ENCODE measurements at places on chromosomes 2 and 18.

DNA sequence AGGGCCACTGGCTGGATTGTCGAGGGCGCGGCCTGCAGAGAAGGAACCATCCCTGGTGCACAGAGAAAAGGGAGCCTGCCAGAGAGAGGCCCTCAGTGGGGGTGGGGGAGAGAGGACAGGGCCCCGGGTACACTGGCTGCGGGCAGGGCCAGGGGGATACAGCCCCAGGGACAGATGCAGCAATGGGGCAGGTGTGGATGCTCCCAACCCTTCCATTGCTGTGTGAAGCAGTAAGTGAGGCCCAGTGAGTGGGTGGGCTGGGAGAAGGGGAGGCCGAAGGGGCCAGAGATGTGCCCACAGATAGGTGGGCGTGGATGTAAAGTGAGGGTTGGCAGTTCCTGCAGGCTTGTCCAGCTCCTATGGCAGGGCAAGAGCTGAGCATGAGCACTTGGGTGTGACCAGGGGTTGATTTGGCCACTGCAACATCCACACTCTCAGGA, 7.4 kb downstream of the AGXT start:
- DNase-seq, result no peak

- DNase-seq, result no peak
These were observed 20.4 kb downstream of the COL6A3 start for GRCh38 chr2:237393523-237393922.

DNA sequence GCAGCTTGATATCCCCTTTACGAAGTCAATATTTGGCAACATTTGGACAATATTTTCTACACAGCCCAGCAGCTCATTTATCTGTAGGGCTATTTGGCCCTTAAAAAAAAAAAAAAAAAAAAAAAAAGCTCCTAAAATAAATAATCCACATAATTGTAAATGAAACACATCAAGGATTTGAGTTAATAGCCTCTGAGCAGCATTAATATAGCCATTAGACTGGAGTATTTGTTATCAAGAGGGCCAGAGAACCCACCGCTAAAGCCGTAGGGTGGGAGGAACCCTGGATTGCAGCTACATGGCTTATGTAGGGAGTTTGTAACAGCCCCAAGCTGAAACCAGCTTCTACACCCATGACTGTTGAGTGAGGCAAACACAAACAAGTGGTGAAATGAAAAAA, 84.5 kb downstream of the RNF152 start:
- DNase-seq, result no peak

GRCh38 chr2:58866527-58866926, 625.4 kb upstream of the FANCL start:
- no peak for DNase-seq

- no peak for DNase-seq
These were observed 7.8 kb upstream of the IL1R2 start for GRCh38 chr2:101983928-101984327.

- DNase-seq, result peak; percentile 97
These were observed 76.6 kb upstream of the MAP4K3 start for GRCh38 chr2:39513641-39514094.

DNA sequence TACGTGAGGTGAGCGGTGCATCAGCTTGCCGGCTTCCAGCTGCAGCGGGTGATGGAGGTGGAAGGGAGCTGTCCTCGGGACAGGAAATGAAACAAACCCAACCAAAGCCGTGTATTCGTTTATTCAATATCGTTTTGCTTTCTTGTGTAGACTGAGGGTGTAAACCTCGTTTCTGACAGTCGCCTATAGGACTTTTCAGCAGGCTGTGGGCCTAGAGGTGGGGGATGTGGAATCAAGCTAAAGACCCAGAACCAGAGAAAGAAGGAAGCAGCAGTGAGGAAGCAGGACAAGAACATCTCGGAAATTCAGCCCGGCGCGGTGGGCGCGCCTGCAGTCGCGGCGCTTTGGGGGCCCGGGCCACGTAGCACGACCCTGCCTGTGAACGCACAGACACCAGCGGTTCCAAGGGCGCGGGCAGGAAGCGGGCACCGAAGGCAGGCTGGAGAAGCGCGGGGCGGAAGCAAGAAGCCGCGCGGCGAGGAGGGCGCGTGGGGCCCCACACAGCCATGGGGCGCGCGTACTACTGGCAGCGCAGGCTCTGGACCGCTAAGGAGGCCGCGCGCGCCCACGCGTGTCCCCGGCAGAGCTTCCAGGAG, 755 bp upstream of the ATP9B start:
- no peak for DNase-seq

- DNase-seq, result no peak
These were observed 6.8 kb upstream of the CFLAR start for GRCh38 chr2:201109186-201109585.

- no peak for DNase-seq
These were observed 221.9 kb upstream of the AGAP1 start for GRCh38 chr2:235271936-235272335.

DNA sequence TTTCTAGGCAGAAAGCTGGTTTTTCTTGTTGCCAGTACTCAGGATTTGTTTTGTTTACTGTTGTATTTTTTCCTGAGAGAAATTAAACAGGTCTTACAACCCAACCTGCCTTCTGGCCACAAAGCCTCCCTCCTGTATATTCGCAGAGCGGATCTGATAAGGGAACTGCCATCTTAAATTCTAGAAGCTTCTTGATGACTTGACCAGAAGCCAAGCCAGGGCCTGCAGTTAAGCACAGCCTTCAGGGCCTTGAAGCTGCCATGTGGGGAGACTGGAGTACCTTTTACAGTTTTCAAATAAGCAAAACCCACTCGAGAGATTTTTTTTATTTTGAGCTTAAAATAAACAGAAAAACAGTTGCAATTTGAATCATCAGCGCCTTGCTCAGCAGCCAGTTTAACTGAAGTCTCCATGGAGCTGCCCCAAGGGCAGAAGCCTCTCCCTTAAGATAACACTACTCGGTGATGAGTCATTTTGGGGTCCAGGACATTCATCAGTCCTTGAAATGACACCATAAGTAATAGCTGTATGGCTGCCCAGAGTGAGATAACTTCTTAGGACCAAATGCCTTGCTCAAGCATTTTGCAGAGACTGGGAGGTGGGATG, 51.5 kb upstream of the PHLPP1 start:
- DNase-seq, result peak; percentile 66

DNA sequence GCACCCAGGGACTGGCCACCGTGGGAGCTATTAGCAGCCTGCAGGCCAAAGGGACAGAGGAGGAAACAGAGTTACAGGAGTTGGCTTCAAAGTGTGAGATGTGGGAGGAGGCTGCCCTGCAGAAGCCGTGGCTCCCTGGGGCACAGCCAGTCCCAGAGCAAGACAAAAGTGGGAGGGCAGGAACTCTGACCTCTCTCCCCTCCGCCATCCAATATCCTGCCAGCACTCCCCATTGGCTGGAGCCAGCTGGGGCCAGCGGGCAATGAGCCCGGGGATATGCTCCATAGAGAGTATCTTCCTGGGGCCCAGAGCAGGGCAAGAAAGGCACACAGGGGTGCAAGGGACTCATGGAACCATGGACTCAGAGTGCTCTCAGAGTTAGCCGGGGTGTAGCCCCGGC, 143.1 kb downstream of the INHBB start:
- no peak for DNase-seq

- no peak for DNase-seq
These were observed 257.0 kb upstream of the RAB6C start for GRCh38 chr2:129722306-129723019.

DNA sequence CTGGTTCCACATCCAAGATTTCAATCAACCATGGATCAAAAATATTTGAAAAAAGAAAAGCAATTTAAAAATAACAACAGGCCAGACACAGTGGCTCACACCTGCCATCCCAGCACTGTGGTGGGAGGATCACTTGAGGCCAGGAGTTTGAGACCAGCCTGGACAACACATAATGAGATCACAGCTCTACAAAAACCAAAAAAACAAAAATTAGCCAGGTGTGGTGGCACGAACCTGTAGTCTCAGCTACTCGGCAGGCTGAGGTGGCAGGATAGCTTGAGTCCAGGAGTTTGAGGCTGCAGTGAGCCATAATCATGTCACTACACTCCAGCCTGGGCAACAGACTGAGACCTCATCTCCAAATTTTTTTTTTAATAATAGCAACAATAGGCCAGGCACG, 13.4 kb upstream of the SPATA3 start:
- DNase-seq, result no peak

DNA sequence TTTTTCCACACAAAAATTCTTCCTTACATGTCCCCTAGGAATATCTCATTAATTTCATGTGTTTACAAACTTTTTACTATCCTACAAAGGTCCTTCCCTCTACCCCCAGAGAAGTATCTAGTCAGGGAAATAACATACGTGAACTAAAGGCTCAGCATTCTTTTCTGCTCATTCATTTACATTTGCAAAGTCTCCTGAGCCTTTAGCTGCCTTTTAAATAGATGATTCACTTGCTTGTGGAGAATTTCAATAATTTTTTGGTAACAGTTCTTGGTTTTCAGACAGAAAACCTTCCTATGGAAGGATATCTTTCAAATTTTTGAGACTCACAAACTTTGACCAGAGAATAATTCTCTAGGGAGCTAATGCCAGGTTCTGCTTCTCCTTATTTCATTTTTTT, 81.5 kb upstream of the RMDN2 start:
- no peak for DNase-seq

DNA sequence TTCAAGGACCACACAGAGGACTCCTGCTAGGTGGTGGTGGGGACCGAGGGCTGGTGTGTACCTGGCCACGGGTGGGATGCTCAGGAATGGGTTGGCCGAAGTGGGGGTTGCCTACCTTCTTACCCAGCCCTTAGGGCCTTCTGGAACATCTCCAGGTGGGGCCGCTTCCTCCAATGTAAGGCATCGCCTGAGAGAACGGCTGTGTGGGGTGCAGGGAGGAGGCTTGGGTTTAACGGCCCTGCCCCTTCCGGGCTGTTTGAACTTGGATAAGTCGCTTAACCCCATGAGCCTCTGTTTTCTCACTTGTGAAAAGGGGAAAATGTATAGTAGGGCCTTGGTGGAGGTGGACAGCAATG, 35.0 kb downstream of the EMILIN2 start:
- DNase-seq, result no peak

DNA sequence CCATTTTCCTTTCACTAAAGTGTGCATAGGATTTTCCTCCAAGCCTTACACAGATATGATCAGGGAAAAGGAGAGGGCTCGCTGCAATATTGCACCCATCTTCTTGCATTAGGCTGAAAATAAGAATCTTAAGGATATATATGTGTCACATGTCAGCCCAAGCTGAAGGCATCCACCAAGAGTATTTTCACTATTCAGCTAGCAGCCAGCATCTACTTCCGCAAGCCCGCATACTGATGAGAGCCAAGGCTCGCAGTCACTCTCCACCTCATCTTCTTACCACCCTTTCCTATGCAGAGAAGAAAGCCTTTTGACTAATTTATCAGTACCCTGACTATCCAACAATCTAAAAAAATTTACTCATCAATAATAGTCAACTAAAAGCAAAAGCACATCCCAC, 6.1 kb downstream of the TMEM163 start:
- DNase-seq, result no peak

DNA sequence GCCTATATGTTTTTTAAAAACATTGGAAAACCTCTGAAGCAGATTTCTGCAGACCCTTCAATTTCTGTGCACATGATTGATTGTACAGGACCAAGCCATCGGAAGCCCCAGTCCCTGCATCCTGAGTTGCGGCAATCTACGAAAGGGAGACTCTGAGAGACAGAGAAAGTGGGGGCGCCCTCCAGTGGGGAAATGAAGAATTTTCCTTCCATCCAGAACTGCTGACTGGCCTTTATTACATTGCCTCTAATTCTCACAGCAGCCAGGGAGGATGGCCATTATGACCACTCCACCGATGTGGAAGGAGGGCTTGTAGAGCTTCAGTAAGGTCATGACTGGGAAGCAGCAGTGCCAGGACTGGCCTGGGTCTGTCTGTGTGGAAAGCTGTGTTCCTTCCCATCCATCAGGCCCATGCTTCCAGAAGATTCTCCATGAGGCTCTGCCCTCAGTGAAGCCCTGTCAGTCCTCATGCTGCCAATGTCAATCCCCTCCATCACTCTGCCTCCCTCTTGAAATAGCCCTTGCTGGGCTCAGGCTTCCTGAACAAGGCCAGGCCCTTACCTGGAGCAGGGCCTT, 20.0 kb upstream of the RESP18 start:
- DNase-seq, result peak; percentile 38

GRCh38 chr2:68318914-68319397, 793 bp downstream of the CNRIP1 start:
- no peak for DNase-seq

- DNase-seq, result peak; percentile 18
These were observed 43.5 kb downstream of the CWC22 start for GRCh38 chr2:179963626-179964025.

DNA sequence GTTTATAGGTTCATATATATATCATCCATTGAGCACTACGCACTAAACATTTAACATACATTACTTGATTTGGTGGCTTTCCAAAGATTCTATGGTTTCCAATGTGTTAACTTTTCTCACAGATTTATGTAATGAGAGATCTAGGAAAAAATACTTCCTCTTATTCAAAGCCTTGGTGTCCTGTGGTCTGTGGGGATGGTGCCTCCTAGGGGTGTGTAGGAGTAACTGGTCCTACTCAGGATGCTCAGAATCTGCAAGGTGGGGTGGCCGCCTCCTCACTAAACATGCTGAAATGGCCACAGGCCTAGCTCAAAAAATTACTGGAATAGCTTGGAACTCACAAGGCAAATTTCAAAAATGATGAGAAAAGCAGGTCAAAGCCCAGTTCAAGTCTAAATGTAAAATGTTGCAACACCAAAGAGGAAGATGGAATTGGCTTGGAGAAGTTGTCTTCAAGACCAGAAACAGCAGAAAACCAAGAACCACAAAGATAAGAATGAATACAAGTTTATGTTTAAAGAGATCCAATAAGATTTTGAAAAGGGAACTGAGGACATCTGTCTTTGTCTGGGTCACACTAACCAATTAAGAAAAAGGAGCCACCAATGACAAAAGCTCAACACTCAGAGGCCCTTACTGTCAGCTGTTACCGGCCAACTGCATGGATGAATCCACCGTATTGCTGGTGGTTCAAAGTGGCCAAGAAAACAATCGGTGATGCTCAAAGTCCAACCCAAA, 11.5 kb downstream of the GPR55 start:
- DNase-seq, result no peak

- peak; percentile 93 for DNase-seq
These were observed 142.4 kb downstream of the CAPN13 start for GRCh38 chr2:30664761-30665358.

DNA sequence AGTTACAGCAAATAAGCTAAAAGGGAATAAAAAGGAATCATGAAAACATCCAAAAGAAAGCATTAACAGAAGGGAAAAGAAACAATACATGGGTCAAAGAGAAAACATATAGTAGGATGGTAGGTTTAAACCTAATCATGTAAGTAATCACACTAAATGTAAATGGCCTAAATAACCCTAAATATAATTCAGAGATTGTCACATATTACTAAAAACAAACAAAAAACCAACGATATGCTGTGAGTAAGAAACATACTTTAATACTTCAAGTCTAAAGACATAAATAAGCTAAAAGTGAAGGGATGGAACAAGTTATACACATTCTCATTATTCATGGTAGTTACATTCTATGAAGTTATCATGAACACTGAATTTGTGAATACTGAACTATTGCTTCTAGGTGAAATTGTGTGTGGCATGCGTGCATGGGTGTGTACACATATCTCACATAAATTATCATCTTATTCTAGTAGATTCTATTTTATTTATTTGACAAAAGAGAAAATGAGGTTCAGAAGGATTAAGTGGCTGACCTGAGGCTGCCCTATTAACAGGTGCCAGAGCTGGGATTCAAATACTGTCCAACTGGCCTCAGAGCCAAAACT, 170.9 kb downstream of the SEPTIN10 start:
- no peak for DNase-seq

GRCh38 chr2:191983186-191983585, 136.3 kb upstream of the CAVIN2 start:
- no peak for DNase-seq
